BJ (cell line): ENCODE measurements at places on chromosomes 1 and 21. TPM values are rescaled to one million over a fixed set of nuclear protein-coding genes. Genes with fewer than 3 reads are reported as not detected.
A peak's percentile ranks its signal among the peaks of the same experiment; 100 is the strongest.

DNA sequence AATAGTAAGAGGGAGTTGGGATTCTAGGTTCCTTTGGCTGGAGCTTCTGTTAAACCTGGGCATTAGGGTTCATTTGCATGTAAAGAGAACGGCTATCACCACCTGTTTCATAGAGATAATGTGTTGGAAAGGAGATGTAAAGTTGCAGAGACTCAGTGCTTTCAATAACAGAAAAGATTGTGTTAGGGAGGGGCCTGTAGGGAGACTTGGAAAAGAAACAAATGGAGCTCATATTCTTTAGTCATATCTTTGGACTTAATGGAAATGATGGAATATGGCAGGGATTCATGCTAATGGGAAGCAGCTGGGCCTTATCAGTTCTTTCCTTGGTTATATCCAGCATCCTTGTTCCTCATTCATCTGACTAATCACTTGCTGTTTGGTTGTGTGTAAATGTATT, 144.9 kb downstream of the CD247 start:
- DNase-seq = no peak

The CXADR gene
- polyA plus RNA-seq = 0.01 and 0.02 TPM in 2 replicates

- DNase-seq = peak; percentile 84
These were observed 338 bp upstream of the TOR1AIP1 start for GRCh38 chr1:179881642-179882252.

The CROCC gene
- 7.2 and 12.1 TPM in 2 replicates for polyA plus RNA-seq

The FBXO2 gene
- 1.5 and 2.2 TPM in 2 replicates for polyA plus RNA-seq

GRCh38 chr1:12451560-12451900, 166.5 kb downstream of the DHRS3 start:
- no peak for DNase-seq

The ZSCAN20 gene
- 2.9 and 3.4 TPM in 2 replicates for polyA plus RNA-seq

- no peak for DNase-seq
These were observed 4.4 kb downstream of the F13B start for GRCh38 chr1:197062692-197063091.

The PMF1 gene
- polyA plus RNA-seq = 55.0 and 73.1 TPM in 2 replicates

The ANGEL2 gene
- polyA plus RNA-seq = 13.3 and 23.2 TPM in 2 replicates

DNA sequence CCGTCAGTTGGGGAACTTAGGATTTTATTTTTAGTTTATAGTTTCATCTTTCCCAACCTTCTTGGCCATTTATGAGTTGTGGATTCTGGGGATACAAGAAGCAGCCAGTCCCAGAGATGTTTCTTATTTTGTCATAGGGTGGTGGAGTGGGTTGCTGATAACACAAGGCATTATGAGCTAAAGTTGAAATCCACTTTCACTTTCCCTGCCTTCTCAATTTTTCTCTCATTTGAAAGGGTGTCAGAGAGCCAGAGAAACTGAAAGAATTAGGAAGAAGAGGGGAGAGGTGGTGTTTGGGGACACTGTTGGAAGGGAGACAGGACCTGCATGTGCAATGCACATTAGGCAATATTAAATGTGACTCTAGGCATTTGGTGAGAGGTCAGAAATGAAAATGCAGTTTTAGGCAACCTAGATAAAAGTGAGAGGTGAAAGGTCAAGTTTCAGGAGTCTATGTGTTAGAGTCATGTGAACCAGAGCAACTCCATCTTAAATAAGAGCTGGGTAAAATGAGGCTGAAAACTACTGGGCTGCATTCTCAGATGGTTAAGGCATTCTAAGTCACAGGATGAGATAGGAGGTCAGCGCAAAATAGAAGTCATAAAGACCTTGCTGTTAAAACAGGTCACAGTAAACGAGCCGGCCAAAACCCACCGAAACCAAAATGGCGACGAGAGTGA, 71.1 kb upstream of the F3 start:
- no peak for DNase-seq

DNA sequence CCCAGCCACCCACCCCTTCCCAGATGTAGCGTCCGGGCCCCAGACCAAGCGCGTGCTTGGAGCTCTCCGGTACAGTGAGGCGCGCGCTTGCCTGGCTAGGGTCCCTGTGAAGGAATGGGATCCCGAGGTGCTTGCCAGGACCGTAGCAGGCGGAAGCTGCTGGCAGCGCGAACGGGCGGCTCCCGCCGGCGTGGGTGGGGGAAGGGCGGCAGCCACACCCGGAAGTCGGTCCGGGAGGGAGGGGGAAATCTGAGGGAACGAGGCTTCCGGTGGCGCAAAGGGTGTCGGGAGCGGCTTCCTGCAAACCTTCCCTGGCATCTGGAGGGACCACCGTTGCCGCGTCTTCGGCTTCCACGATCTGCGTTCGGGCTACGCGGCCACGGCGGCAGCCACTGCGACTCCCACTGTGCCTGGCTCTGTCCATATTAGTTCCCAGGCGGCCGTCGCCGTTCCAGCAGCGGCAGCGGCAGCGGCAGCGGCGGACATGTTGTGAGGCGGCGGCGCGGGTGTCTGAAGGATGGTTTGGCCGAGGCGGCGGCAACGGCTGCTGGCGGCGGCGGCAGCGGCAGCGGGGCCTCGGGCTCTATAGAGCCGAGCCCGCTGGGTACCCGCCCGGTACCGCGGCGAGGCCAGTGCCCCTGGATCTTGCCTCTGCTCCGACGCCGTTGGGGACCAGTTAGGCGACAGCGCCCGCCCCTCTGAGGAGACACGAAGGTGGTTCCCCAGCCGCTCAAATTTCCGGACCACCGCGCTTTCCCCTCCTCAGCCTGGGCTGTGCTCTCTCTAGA, at the start of gene DR1:
DR1 (plus strand) TSS at position 275 of the 788 bp plus-strand sequence. CDS start 739 bp downstream, outside the sequence.
- DNase-seq = peak; percentile 79

The C1orf141 gene
- not detected in 2 replicates for polyA plus RNA-seq

GRCh38 chr1:39294531-39294930, 90.0 kb downstream of the MACF1 start:
- no peak for DNase-seq

- DNase-seq = no peak
These were observed 250.8 kb upstream of the FGGY start for GRCh38 chr1:59046134-59046533.

DNA sequence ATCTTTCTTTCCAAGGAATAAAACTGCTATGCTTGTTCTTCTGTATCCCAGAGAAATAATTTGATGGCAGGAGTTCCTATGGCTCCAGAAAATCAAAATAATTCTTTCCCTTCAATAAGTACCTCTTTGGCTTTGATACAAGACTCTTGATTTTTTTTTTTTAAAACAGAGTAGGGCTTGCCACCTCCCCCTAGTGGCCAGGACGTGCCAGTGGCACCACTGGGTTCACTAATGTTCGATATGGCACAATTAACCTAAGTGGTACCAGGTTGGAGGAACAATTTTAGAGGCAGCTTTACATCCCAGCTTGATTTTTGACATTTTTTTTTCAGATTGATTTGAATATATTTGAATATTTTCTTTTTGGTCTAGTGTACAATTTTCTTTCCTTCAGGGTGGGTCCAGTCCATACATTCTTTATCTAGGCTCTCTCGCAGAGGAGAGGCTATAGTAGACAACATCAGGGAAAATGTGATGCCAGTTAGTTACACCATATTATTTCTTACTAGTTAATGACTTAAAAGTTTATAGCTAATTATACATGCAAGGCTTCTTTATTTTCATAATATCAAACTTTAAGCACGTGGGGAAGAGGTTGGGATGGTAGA, 330.9 kb downstream of the S1PR1 start:
- no peak for DNase-seq

The S100B gene
- polyA plus RNA-seq = not detected in 2 replicates

- DNase-seq = no peak
These were observed 68.1 kb downstream of the STUM start for GRCh38 chr1:226616636-226617035.

The MCOLN3 gene
- polyA plus RNA-seq = 0.20 and 0.27 TPM in 2 replicates

- no peak for DNase-seq
These were observed 46.1 kb downstream of the APP start for GRCh38 chr21:26124421-26124833.

The CDCA8 gene
- polyA plus RNA-seq = 14.9 and 28.2 TPM in 2 replicates

The ANGPTL7 gene
- polyA plus RNA-seq = not detected in 2 replicates

DNA sequence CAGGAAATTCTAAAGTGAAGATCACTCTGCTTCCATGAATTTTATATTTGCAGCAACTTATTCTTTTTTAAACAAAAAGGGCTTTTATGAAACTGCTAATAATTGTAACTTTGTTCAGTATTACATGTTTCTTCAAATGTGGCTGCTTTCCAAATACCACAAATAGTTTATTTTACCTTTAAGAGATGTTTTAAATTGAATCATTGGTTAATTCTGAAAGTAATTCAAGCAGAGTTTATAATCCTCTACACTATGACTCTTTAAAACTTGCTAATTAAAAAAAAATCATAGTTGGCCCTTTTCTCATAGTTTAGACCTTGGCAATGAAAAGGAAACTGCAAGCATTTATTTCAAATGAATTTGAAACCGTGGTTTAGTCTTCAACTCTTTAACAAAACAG, 59.6 kb downstream of the SDCCAG8 start:
- no peak for DNase-seq

GRCh38 chr1:156705321-156705917, at the start of gene CRABP2:
Gene CRABP2 (minus strand): TSS chr1:156705583. CDS start chr1:156705446, 137 bp downstream.
- DNase-seq = no peak

The LEMD1 gene
- not detected in 2 replicates for polyA plus RNA-seq

DNA sequence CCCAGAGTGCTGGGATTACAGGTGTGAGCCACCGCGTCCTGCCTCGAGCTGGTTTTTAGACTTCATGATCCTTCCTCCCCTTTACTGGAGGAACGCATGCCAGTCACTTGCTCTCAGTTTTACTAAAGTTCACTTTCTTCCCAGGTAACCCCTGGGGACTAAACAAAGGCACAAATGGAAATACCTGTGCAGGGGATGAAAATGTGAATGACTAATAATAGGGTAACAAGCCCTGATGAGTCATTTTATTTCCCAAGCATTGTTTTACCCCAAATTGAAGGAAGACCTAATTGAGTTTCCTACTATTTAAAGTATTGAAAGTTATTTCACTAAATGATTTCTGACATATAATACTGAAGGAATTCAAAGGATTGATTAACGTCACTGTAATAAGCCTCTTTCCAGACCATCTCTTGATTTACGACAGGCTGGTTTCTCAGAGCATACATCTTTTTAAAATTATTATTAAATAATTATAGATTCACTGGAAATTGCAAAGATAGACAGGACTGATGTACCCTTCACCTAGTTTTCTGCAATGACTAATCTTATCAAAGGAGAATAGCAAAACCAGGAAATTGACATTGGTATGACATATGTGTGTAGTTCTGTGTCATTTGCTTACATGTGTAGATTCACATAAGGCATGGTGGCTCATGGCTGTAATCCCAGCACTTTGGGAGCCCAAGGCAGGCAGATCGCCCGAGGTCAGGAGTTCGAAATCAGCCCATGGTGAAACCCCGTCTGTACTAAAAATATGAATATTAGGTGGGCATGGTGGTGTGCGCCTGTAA, 53.2 kb upstream of the SOD1 start:
- no peak for DNase-seq

GRCh38 chr1:10061276-10061675, 28.5 kb downstream of the UBE4B start:
- no peak for DNase-seq

The L1TD1 gene
- 0.01 TPM in 1 of 2 replicates, not detected in the other for polyA plus RNA-seq

DNA sequence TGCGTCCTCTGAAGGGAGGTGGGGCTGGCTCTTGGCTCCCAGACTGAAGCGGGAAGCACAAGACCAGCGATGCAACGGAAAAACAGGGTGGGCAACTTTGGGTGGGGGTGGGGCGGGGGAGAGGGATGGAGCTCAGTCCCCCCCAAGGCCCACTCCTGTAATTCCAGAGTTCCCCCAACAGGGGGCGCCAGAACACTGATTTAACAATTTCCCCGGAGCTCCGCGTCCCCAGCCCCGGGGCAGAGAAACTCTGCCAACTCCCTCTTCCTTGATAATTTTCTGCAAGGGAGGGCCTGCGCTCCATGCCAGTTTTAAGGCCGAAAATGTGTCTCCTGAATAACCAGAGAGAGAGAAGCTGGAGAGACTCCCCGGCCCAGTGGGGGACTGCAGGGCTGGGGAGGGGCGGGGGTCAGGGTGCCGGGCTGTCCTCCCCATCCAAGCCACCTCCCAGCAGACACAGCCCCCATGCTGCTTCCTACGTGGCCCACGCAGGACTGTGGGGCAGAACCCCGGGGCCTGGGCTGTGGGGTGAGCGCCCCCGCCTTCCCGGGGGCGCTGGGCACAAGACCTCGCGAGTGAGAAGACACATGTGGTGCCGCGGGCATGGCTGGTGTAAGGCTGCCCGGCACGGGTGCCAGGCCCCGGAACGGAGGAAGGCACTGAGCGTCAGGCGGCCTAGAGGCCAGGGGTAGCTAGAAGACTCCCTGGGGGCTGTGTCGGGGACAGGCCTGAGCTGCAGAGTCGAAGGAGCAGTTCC, 51.4 kb downstream of the KIF21B start:
- DNase-seq = no peak

- no peak for DNase-seq
These were observed at the start of gene MROH7 for GRCh38 chr1:54640863-54641836. Gene MROH7 (plus strand): TSS chr1:54641786. CDS start chr1:54652927, 11,141 bp downstream.

The LRRC8B gene
- polyA plus RNA-seq = 0.20 and 0.22 TPM in 2 replicates

- no peak for DNase-seq
These were observed 18.8 kb upstream of the MAP1LC3C start for GRCh38 chr1:242017580-242018233.

- DNase-seq = no peak
These were observed 20.8 kb upstream of the EFNA1 start for GRCh38 chr1:155106862-155107261.

- no peak for DNase-seq
These were observed 1.2 kb downstream of the NEGR1 start for GRCh38 chr1:72281144-72281543.

GRCh38 chr1:4978660-4979390, 324.4 kb downstream of the AJAP1 start:
- DNase-seq = no peak

The PIP5K1A gene
- polyA plus RNA-seq = 138 and 171 TPM in 2 replicates

- DNase-seq = no peak
These were observed 34.3 kb upstream of the CITED4 start for GRCh38 chr1:40896482-40896881.

The TMEM222 gene
- polyA plus RNA-seq = 39.4 and 76.2 TPM in 2 replicates

DNA sequence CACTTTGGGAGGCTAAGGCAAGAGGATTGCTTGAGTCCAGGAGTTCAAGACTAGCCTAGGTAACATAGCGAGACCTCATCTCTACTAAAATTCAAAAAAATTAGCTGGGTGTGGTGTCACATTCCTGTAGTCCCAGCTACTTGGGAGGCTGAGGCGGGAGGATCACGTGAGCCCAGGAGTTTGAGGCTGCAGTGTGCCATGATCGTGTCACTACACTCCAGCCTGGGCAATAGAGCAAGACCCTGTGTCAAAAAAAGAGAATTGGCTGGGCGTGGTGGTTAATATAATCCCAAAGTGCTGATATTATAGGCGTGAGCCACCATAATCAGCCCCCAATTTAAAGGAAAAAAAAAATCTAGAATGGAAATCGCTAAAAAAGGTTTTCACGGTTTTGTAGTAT, 7.0 kb downstream of the MACO1 start:
- no peak for DNase-seq

The AGO4 gene
- polyA plus RNA-seq = 8.9 and 9.5 TPM in 2 replicates

DNA sequence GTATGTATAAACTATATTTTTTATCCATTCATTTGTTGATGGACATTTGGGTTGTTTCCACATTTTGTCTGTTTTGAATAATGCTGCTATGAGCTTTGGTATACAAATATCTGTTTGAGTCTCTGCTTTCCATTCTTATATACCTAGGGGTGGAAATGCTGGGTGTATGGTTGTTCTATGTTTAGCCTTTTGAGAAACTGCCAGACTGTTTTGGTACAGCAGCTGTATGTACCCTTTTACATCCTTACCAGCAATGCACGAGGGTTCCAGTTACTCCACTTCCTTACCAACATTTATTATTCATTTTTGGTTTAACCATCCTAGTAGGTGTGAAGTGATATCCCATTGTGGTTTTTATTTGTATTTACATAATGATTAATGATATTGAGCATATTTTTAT, 13.9 kb downstream of the RASAL2 start:
- no peak for DNase-seq
